ENCODE measurements at places on chromosomes 3 and 15.

GRCh38 chr15:33159726-33160453, 34.6 kb downstream of the FMN1 start:
- DNase-seq = no peak

GRCh38 chr3:197510642-197511018, 45.1 kb downstream of the BDH1 start:
- no peak for DNase-seq

DNA sequence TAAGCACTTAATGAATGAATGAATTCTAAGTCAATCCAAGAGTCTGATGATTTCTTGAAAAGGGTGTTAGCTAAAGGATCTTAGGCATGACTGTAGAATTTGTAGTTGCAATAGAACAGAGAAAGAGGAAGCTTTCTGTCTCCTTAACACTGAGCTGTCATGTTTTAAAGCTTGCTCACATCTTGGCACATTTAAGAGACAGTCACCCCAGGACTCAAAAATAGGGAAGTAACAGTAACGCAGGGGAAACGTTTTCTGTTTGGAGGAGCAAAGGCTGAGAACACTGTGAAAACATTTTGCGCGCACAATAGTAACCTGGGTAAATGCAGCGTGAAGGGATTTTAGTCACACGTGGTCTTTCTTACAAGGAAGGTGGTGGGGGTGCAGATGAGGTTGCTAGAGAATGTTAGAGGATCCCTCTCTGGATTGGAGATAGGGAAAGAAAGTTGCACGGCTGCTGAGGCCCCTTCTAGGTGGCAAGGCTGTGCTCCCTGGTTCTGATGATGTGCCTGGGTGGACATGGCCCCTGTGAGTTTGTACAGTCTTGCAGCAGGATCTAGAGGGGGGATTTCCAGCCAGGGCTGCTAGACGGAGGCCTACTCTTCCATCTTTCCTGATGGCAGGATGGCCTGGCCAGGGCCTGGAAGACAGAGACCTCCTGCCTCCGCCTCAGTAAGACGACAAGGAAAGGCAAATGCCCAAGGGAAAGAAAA, 12.0 kb downstream of the STARD5 start:
- no peak for DNase-seq

DNA sequence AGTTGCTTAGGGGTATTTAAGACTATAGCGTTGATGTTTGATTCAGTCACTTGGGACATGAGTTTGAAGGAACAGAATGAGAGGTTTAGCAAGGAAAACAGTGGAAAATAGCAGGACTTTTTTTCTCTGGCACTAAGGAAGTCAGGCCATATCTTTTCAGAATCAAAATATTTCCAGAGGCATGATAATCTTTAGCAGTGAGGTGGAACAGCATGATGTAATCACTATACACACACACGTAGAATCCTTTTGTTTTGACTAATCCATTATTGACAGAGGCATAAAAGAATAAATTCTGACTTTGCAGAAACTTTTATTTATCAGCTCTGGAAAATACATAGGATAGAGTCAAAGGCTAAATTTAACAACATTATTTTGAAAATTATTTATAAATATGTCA, 174.1 kb downstream of the ZPLD1 start:
- no peak for DNase-seq

- DNase-seq = no peak
Observed at GRCh38 chr15:88605189-88606069, 15.7 kb upstream of the AEN start.

- DNase-seq = no peak
Observed at GRCh38 chr3:65401359-65402305, 637.1 kb downstream of the MAGI1 start.
